ENCODE measurements at places on chromosomes 12 and 14. TPM values are rescaled to one million over a fixed set of nuclear protein-coding genes. Genes with fewer than 3 reads are reported as not detected.

DNA sequence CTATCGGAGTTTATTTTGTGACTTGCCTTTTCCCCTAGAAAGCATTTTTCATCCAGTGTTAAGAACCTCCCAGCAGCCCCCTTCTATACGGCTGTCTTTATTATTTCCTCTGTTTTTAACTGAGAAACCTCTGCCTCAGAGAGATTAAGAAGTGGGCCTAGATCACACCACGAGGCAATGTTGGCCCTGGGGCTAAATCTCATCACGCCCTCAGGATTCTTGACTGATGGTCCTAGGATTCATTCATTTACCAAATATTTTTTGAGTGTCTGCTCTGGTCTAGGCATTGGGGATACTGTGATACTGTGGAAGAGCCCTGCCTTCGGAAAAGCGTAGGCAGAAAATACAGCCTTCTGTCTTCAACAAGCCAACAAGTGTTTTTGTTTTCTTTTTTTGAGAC, 42.1 kb downstream of the C14orf132 start:
- DNase-seq: no peak

PTCSC3 gene
- polyA plus RNA-seq: 1.5 TPM

DNA sequence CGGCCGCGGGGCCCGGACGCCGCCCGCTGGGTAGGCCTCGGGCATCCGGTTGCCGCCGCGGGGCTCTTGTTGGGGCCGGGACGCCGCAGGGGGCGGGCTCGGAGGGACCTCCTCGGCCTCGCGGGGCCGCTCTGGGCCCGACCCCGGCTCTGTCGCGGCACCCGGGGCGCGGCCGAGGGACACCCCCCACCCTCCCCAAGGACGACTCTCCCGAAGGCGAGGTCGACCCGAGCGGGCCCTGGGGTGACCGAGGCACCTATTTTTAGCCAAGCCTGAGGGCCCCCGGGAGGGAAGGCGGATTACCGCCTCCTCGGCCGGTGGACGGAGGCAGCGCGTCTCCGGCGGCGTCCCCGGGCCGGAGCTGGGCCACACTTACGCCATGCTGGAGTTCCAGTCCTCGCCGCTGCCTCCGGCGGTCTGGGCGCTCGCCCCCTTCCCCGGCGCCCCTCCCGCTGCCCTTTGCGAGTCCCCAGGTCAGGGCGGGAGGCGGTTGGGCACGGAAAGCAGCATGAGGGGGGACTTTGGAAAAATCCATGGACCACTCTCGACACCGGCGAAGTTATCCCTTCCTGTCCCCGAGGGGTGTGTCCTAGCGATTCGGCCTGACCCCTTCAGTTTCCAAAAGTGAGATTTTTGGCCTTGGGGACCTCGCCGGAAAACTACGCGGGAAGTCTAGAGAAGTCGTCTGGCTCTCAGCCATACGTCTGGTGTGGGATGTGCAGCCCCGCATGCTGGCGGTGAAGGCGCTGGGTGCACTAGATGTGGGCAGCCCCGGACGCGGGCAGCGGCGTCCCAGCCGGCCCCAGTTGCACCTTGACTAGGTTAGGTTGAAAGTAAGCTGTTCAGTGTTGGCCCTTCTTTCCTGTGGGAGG, 699 bp downstream of the KTN1 start:
- DNase-seq: peak; percentile 52

- no peak for DNase-seq
Measured at GRCh38 chr12:73632661-73633060, 905.0 kb upstream of the ATXN7L3B start.

GRCh38 chr14:105420974-105421674, 1.5 kb downstream of the MTA1 start:
- no peak for DNase-seq

- DNase-seq: no peak
Measured at GRCh38 chr14:99202516-99202915, 69.5 kb downstream of the BCL11B start.

CABP1 gene
- 2.2 TPM for polyA plus RNA-seq

NR1H4 gene
- polyA plus RNA-seq: 0.28 TPM

DNA sequence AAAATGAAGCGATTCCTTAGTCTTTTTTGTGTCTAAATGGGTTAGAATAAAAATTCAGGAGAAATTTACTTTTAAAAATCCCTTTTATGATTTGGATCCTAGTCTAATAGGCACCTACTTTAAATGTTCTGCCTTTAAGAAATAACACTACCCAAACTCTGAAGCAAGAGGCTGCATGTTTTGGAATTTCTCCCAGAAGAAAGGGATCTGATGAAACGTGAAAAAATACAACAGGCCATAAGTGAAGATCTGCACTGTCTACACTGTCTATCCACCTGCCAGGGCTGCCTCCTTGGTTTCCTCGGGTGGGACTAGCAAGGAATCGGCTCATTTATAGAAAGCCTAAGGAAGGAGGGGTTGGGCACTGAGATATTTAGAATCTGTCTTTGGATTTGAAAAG, 22.1 kb downstream of the ACVR1B start:
- no peak for DNase-seq

GRCh38 chr12:111636209-111636945, 37.3 kb upstream of the ATXN2 start:
- DNase-seq: peak; percentile 73

- no peak for DNase-seq
Measured at GRCh38 chr12:114671066-114671442, 12.9 kb downstream of the TBX3 start.

GRCh38 chr12:98360401-98360800, 155.0 kb upstream of the TMPO start:
- DNase-seq: no peak

DNA sequence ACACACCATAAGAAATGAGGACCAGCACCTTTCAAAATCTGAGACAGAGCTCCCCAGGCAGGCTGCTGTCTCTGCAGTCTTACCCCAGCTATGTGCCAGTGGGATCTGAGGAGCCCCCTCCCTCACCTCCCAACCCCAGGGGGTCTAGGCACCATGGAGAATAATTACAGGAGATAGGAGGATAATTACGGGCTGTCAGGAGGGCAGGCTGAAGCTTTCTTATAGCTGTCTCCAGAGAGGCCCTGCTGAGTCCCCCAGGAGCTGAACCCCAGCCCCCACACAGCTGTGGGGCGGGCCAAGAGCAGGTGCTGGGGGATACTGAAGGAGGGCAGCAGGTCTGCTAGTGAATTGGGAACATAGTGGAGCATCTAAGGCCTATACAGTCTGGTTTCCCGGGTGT, 6.8 kb downstream of the CPNE6 start:
- no peak for DNase-seq

- DNase-seq: no peak
Measured at GRCh38 chr14:100406505-100407131, 83.5 kb downstream of the SLC25A47 start.
